T1000 (cell line): ENCODE measurements at places on chromosomes 7 and 10.

DNA sequence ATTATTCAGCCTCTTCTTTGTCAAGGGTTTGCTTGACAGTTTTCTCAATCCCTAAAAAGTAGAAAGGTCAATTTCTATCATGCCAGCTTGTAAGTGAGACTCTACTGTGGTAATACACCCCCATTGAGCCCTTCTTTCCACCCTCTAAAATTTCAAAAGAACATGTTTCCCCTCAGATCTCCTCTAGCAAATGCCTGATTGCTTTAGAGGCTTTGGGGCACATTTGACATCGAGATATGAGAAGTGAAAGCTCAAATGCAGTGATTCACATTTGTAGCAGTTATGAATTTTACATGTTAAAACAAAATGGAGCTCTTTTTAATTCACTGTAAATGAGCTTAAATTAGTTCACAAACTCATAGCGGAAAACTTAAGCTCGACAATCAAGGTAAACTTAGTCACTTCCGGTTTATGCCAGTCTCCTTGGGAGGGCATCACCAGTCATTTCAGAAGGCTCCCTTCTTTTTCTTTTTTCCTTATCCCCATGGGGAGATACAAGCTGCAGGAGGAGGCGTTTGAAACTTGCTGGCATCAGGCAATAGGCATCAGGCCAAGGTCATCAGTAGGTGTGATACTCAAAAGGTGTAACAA is 55.3 kb upstream of the ADO start:
- no peak for DNase-seq

GRCh38 chr7:87060288-87060537 is 759 bp upstream of the ELAPOR2 start:
- DNase-seq, result no peak

DNA sequence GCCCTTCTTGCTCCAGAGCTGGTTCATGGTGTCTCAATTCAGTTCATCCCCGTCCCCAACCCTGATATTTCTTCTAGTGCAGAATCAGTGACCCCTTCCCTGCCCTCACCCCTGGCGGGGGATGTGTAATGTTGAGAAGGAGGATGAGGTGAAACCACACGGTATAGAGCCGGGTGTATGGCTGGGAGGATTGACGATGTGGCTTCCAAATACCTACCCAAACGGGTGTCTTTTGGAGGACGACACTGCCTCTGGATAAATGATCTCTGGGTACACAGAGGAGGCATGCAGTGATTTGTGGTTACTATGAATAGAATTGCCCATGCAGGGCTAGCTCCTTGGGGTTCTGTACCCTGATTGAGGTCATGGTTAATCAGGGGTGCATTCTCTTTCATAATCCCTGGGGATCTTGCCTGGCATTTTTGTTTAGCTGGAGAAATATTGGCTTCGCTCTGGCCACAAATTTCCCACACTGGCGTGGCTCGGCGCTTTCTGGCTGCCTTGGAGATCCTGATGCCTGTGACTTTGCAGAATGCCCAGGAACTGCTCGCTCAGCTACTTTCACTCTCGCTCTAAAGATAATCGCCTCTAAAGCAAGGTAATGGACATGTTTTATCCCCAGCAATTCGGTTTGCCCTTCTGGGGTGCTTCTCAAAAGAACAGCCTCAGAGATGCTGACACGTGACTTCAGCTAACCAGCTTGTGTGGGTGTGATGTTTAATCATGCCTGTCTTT is 89.2 kb downstream of the RBM20 start:
- DNase-seq, result no peak

GRCh38 chr10:97781618-97782331 is 10.0 kb upstream of the SFRP5 start:
- no peak for DNase-seq

DNA sequence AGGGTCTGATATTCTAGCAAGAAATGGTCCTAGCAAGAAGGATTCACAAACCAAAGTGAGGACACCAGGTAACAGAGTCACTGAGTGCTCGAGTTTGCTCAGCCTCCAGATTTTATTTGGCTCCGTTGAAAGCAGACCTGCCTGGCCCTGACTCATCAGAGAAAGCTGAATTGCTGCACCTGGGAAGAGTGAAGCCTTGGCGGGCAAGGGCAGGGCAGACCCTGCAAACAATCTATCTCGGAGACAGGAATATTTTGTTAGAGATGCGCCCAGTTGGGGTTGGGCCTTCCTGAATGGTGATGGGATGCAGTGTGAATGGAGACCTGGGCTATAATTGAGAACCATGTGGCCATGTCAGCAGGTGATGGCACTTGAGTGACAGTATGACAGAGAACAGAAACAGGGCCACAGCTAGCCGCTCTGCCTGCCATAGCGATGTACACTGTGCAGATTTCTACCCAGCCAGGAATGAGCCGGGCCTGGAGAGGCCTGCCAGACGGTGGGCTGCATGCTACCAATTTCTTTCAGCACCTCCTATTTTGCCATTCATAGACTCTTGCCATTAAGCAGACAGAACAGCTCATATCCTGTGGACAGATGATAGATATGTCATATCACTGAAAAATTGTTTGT is 744.2 kb downstream of the LRMDA start:
- DNase-seq, result no peak

DNA sequence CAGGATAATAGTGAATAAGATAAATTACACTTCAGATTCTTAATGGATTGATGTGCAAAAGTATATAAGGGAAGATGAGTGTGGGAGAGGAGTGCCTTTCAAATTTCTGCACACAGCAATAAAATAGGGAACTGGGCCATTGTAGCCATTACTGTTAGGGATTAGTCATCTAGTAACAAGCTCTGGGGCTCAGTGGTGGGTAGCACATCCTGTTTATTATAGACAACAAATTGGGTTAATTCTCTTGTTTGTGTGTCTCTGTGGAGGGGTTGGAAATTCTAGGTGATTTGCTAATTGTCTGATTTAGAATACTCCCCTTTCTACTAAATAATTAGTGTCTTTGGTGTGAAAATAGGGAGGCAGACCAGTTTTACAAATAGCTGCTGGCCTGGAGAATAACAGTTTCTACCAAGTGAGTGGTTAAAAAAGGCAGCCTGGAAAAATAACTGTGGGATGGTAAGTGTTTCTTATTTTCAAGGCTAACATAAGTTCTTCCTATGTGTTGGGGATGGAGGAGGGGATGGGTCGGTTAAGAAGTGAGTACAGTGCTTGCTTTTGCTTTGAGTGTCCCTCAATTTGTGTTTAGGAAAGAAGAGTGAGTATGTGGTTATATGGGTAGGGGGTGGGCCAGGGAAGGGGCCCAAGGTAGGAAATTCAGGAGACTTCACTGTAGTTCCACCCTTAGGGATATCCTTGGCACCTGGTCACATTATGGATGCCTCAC is 43.3 kb upstream of the TMEM248 start:
- no peak for DNase-seq

DNA sequence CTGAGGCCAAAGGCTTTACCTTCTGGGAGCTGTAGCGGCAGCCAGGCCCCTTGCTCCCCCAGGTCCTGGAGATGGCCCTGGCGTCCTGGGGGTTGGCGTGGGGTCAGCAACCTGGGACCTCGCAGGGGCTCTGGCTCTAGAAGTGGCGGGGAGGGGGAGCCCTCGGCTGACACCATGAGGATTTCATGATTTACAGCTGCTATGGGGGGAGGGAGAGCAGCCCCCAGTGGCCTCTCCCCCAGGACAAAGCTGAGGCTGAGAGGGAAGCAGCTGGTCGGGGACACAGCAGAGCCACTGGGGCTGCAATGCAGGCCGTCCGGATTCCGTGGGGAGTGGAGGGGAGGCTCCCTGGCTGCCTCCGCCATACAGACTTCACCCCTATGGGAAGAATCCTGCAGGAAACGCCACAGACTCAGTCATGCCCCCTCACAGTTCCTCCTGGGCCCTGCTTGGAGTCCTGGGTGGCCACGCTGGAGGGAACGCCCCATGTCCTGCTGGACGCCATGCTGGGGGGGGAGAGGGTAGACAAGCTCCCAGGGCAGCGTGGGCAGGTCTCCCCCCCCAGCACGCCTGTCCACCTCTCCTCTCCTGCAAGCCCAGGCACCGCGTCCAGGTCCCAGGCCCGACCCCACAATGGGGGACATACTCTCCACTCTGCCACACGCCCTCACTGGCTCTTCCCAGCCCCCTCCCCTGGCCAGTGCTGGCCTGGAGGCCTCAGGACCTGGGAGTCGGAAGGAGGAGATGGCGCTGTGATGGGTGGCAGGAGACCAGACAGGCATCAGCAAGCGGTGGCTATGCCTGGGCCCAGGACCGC is 243.6 kb downstream of the ELFN1 start:
- DNase-seq, result no peak

- DNase-seq, result no peak
These were observed 55.4 kb upstream of the MET start for GRCh38 chr7:116616555-116617059.

DNA sequence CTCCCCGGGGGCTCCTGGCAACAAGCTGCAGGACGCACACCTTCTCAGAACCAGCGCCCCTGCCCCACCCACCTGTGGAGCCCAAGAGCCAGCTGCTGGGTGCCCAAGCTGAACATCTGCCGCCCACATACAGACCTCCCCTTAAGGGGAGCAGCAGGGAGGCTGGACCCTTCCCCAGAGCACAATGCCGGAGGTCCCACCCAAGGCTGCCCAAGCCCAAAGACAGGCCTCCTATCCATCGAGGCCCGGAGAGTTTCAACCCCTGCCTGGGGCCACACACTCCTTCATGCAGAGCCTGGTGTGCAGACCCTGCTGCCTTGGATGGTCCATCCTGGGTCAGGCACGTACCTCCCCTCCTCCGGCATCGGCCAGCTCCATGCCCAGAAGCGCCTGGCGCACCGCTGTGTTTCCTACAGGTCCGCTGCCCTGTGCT is 48.7 kb downstream of the VIPR2 start:
- DNase-seq, result no peak

GRCh38 chr10:123683459-123683858 is 17.3 kb downstream of the GPR26 start:
- no peak for DNase-seq

DNA sequence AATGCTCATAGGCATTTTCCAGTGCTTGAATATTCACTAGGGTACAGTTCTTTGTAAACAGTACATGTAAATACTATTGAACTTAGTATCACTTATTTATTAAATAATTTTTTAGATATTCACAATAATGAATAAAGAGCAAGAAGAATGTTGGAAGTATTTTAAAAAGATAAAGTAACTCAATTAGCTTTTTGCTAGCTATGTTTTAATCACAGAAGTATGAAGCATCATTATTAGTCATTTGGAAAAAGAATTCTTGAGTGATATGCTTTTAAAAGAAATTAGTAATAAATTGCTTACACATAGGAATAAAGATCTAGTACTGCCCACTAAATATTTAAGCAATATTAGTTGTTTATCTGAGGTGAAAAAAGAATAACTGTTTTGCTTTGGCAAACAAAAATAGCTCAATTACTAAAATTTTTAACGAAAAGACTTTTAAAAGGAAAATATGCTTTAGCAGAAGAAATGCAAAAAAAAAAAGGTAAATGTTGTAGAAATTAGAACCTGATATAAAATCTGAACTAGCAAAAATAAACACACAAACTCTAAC is 66.5 kb downstream of the SGMS1 start:
- DNase-seq, result no peak

GRCh38 chr7:50469181-50469580 is 19.0 kb upstream of the FIGNL1 start:
- no peak for DNase-seq

- DNase-seq, result no peak
These were observed 63.5 kb upstream of the C10orf90 start for GRCh38 chr10:126734015-126734414.

GRCh38 chr10:121511460-121511859 is 86.8 kb downstream of the FGFR2 start:
- no peak for DNase-seq

- no peak for DNase-seq
These were observed 26.0 kb upstream of the MCU start for GRCh38 chr10:72665925-72666324.

- no peak for DNase-seq
These were observed 6.1 kb upstream of the DDX50 start for GRCh38 chr10:68895041-68895440.

GRCh38 chr10:95531058-95531809 is 29.9 kb downstream of the SORBS1 start:
- no peak for DNase-seq

DNA sequence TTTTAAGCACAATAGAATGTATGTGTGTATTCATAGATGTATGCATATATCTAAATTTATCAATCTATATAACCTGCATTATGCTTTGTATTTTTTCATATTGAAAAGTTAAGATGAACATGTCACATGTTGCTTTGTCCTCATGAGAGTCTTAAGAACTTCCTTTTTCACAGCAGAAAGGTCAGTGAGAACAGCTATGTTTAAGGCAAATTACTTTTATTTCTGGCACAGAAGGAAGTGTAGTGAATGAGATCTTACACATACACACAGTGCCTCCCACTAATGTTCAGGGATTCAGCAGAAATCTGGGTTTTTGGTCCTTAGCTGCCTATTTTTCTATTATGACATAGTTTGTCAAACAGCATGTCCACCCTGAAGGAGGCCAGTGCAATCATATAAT is 134.8 kb downstream of the TMEM26 start:
- no peak for DNase-seq

GRCh38 chr10:5503477-5503835 is 4.1 kb upstream of the CALML5 start:
- DNase-seq, result no peak

GRCh38 chr7:141558544-141559183 is 7.5 kb downstream of the AGK start:
- DNase-seq, result no peak

GRCh38 chr10:66940965-66941364 is 15.1 kb downstream of the LRRTM3 start:
- no peak for DNase-seq

- no peak for DNase-seq
These were observed 133.6 kb upstream of the GDF10 start for GRCh38 chr10:47166405-47166777.

- DNase-seq, result no peak
These were observed 92.8 kb downstream of the VIPR2 start for GRCh38 chr7:159051916-159052315.
